ENCODE measurements at places on chromosomes 13 and 19.

DNA sequence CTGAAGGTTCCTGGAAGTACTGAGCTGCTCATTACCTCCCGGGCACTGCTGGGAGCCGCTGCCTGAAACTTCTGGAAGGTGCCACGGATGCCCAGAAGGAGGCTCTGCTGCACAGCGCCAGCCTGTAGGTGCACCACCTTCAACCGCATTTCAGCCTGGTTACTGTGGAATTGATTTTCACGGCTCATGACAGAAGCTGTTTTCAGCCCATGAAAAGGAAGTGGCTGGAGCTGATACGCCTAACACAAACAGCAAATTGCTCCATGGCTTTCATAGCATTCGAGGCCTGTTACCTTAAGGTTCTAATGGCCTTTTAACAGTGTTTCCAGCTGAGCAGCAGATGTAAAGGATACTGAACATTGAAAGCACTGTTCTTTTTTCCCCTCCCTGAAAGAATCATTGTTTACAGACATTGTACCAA, 22.0 kb downstream of the GPC6 start:
- peak; percentile 34 for DNase-seq

DNA sequence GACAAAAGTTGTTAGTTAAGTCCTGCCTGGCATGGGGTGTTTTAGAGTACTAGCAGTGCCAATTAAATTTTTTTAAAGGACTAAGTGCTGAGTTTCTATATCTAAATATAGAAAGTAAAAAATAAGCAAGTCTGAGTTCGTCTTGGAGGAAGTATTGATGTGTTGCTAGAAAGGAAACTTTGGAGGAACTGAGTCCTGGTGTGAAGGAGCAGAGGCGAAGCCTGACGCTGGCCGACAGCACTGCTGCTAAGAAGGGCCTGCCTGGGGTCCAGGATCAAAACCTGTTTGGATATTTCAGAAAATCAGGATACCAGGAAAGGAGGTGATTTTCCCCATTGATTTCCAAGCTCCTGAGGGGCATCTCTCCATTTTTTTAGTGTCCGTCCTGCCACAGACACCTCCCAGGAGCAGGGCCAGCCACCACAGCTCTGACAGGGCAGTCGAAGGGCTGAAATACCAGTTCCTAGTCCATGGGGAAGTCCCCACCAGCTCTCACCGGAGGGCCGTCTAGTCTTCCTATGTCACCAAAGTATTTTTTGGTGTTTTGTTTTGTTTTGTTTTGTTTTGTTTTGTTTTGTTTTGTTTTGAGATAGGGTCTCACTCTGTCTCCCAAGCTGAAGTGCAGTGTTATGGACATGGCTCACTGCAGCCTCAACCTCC, 38.2 kb upstream of the NPAS1 start:
- DNase-seq: no peak

- DNase-seq: no peak
Measured at GRCh38 chr19:7932276-7932929, 6.5 kb upstream of the CTXN1 start.

DNA sequence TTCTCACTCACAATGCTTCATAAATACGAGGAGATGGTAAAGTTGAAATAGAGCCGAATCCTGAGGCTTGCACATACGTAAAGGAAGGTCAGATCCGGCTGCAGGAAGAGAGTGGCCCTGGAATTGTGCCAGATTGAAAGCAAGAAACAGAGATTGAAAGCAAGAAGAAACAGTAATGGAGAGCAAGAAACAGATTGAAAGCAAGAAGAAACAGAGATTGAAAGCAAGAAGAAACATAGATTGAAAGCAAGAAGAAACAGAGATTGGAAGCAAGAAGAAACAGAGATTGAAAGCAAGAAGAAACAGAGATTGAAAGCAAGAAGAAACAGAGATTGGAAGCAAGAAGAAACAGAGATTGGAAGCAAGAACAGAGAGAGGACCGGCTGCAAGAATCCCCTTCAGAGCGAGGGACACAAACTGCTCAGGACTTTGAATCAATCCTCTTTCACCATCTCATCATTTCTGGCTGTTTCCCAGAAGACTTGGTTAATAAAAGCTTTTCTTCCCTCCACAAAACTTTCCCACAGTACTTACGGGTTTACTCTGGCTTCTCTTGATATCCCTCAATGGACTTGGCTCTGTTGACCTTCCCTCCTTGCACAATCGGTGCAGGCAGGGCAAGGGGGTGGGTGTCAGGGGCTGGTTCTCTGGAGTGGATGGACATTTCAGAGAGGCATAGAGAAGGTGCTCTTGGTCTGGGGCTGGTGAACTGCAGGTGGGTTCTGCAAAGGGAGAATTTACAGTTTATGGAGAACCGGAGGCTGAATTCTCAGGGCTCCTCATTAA, 25.5 kb downstream of the OR7A5 start:
- DNase-seq: no peak

DNA sequence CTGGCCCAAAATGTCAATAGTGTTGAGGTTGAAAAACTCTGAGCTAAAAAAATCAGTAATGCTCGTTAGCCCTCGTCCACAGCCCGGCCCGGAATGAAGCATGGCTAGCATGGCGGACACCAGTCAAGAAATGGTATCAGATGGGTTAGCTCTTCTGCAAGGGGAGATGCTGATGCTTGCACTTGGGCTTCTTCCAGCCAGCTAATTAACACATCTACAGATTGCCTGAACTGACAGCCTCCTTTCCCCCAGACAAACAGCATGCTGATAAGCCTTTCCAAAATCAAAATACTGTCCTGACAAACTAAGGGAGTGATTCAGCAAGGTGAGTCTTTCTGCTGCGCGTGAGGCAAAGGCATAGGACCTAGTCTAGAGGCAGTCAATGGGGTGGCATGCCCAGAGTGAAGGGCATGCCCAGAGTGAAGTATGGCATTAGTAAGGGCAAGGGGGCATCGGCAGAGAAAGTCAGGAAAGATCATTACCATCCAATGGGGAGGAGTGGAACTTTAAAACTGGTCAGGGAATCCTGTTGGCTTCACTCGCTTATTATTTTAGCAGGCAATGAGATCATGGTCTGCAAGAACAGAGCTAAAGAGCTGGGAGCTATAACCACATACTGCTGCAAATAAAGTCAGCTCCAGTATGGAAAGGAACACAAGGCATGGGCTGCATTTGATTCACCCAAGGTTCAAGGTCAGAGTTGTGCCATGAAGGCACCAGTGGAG, 30.2 kb upstream of the UBE2L5 start:
- DNase-seq: no peak

- no peak for DNase-seq
Measured at GRCh38 chr13:48776401-48776800, 122.7 kb downstream of the CYSLTR2 start.

- DNase-seq: no peak
Measured at GRCh38 chr13:38866649-38867048, 124.0 kb downstream of the STOML3 start.

GRCh38 chr13:77370888-77371287, 44.0 kb upstream of the MYCBP2 start:
- DNase-seq: no peak

DNA sequence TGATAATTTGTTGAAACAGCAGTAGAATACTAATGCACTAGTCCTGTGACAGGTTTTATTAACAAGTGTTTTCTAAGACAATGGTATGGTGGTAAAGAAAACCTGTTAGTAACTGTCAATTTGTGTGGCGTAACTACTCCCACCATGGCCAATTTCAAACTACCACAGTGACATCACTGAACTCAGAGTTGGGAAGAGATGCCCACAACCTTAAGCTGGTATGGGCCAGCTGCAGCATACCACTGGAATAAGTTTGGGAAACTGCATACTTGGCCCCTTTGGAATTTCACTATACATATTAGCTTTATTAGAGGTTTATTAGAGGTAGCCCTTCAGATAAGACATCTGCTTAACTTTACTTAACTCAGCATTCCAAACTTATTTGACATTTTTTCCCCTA, 419.4 kb downstream of the NDFIP2 start:
- no peak for DNase-seq

- no peak for DNase-seq
Measured at GRCh38 chr19:39996218-39996810, 546 bp upstream of the ZNF546 start.

DNA sequence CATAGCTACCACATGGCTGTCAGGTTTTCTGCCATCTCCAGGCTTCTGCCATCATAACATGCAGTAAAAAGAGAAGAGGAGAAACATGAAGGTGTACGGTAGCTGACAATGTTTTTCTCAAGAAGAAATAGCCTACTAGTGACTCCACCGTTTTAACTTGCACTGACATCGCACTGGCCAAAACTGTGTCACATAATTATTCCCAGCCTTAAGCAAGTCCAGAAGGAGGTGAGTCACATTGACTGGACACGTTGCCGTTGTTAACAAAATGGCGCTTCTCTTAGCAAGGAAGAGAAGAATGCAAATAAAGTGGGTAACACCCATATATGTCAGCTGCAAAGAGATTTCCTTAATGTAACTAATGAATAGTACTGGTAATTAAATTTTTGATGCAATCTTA, 810.4 kb upstream of the SLC10A2 start:
- DNase-seq: no peak

GRCh38 chr19:43332058-43332922, 21.2 kb upstream of the CD177 start:
- no peak for DNase-seq

DNA sequence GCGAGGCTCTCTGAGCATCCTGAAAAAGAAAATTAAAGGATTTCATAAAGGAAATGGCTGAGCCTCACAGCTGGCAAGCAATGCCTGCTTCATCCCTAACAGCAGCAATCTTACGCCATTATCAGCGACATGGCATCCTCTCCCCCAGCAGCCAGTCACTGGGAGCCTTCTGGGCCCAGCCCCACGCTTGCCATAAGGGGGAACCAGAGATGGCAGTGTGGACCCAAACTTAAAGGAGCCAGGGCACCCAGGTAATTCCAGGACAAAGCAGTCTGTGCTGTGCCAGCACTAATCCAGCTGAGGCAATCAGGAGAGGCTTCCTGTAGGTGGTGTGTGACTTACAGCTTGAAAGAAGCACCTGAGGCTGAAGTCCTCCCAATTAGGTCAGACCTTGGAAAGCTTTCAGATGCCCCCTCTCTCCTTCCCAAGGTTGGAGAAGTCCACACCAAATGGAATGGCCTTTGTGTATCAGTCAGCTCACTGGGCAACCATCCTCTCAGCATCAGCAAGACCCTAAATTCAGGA, 10.3 kb downstream of the VSTM2B start:
- DNase-seq: no peak

- DNase-seq: no peak
Measured at GRCh38 chr13:70534466-70534865, 426.2 kb upstream of the KLHL1 start.

DNA sequence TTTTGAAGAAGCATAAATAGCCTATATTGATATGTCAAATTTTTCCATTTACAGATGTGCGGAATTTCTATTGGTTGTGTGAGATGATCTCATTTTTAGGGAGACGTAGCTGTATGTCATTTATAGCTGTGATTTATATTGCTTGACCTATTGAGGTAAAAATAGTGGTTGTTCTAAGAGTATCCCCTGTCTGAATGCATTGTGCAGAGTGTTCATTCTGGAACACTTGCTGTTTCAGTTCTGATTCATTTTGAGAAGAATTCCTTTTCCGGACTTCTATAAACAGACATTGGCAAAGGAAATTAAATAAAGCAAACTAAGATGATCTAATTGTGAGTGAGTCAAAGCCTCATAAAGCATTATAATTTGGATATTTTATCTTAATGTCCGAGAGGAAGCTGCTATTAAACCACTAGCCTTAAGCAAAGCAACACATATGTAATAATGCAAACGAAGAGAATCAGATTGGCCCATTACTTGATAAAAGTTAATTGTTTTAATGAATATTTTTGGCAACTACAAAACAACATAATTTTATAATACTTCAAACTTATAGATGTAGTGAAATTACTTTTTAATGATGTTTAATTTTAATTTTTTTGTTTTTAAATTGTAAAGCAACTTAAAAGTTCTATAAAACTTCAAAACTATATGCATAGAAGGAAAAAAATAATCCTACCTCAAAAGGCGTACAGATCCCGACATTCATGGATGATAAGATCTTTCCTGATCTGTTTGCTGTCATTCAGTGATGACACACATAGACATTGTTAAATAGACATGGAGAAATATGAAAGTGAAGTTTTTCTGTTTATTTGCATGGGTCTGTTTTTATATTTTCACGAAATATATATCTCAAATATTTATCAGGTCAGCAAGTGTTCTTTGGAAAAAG, 942.6 kb upstream of the SLC10A2 start:
- DNase-seq: no peak

DNA sequence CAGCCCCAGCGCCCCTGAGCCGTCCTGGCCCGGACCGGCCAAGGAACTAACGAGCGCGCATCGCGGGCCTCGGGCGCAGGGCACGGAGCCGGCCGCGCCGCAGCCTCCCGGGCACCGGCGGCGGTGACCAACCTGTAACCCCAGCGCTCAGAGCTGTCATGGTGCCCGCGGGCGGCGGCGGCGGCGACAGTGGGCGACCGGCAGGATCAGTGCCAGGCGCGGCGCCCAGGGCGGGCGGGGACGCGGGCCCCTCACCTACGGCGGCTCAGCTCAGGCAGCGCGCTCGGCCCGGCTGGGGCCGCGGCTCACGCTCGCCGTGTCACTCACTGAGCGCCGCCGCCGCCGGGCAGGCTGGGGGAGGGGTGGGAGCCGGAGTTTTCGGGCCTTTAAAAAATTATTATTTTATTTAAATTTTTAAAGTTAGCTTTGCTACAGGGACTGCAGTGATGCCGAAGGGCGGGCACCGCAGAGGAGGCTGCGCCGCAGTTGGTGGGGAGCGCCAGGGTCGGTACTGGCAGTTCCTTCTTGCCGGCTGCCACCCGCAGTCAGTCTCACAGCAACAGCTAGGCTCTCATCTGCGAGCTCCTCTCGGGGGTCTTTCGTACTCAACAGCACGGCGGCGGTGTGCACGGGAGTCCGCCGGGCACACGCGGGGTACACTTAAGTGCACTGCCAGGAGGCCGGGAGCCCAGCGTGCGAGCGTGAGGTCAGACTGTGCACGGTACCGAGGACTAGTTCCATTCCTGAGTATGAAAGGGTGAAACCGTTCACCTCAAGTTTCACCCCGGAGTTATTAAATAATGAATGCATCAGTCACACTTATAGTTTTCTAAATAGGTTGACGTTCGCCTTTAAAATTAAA, at the start of gene NALCN:
Gene NALCN, minus strand, starts transcription at position 328 of the 862 bp plus-strand sequence. CDS start 17,382 bp downstream, outside the sequence.
- DNase-seq: no peak

GRCh38 chr13:111265006-111265700, 55.3 kb upstream of the TEX29 start:
- no peak for DNase-seq

GRCh38 chr13:37995092-37995491, 125.5 kb upstream of the TRPC4 start:
- no peak for DNase-seq

DNA sequence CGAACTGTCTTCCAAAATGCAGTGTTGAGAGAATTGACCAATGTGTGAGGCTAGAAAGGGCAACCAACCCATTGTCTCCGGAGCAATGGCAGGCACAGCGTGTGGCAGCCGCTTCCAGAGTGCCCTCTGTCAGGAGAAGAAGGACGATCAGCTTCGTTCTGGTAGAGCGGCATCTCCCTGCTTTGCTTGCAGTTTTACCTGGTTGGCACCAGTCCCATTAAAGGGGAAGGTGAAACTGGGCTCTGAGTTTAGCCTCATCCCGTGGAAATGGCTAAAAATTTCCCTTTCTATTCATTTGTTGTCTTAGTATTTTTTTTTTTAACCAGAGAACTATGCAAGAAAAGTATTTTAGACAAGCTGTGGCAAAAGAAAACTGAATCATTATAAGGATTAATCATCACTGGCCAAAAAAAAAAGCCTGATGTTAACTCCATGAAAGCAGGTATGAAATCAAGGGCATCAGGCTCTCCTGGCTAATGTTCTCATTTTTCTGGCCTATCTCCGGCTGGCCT, 81.5 kb upstream of the SLC7A1 start:
- DNase-seq: no peak

Data from amniotic stem cell (primary cell).